ENCODE measurements at places on chromosomes 1 and 21. TPM values are rescaled to one million over a fixed set of nuclear protein-coding genes. Genes with fewer than 3 reads are reported as not detected.

DNA sequence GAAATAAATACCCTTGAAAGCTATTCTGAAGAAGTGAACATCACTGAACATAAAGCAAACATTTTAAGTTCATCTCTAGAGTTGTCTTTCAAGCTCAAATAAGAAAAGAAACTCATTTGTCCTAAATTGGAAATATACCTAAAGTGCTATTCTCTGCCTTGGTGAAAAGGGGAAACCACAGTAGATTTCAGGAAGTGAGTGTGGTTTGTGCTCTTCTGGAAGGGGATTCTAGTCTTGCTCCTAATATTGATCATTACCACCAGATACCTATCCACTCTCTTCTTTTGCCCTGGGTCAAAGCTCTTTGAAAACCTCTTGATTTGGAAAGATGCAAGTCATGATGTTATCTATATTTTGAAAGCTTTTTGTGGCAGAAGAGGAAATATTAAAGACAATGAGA lies 798.1 kb downstream of the ADGRL2 start:
- DNase-seq, result no peak

DNA sequence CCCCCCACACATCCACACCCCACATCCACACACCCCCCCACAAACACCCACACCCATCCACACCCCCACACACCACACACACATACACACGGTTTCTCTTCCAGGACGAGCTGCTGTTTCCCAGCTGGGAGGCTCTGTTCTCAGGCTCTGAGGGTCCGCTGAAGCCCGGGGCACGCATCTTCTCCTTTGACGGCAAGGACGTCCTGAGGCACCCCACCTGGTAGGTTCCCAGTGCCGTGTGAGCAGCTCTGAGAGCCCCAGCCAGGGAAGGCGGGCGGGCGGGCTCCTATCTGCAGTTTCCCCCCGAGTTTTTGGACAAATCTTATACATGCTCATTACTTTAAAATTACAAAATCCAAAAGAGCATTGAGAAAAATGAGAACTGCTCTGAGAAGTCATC lies 31.2 kb downstream of the SLC19A1 start:
- DNase-seq, result no peak

- DNase-seq, result peak; percentile 81
Measured at GRCh38 chr1:154483941-154484803, 17.8 kb upstream of the TDRD10 start.

GRCh38 chr1:14848625-14849024 lies 250.1 kb downstream of the KAZN start:
- DNase-seq, result no peak

GRCh38 chr1:2786329-2787162 lies 14.9 kb downstream of the TTC34 start:
- no peak for DNase-seq

DNA sequence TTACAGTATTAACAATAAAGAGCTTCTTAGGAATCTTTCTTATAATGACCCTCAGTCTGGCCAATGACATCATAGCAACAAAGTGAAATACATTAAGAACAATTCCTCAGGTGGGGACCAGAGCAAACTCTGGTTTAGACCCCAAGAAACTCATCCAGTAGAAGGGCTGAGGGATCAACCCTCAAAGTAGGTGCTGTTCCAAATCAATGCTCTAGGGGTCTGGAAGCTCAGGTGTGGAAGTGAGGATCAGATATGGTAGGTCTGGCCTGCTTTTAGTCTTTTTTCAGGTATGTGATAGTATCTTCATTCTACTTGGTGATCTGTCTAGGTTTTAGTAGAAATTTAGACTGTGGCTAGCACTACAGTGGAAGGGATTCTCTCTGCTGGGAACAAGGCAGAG lies 291.7 kb downstream of the PDE4B start:
- no peak for DNase-seq

GRCh38 chr21:39799178-39799577 lies 54.2 kb downstream of the IGSF5 start:
- no peak for DNase-seq

The SVBP gene
- total RNA-seq, result 28.2 TPM

The IGFN1 gene
- total RNA-seq, result 0.51 TPM

The CELA3B gene
- total RNA-seq, result not detected

The LCE1C gene
- total RNA-seq, result not detected

The GJA5 gene
- not detected for total RNA-seq

The FAM110D gene
- total RNA-seq, result 0.51 TPM
